T-helper 2 cell treated with Interferon-gamma antibody and Interleukin-4, amounts not matched to agents 5 μg/mL and 100 μg/mL, for 36 hours (primary cell): ENCODE measurements at places on chromosomes 3 and 15.

DNA sequence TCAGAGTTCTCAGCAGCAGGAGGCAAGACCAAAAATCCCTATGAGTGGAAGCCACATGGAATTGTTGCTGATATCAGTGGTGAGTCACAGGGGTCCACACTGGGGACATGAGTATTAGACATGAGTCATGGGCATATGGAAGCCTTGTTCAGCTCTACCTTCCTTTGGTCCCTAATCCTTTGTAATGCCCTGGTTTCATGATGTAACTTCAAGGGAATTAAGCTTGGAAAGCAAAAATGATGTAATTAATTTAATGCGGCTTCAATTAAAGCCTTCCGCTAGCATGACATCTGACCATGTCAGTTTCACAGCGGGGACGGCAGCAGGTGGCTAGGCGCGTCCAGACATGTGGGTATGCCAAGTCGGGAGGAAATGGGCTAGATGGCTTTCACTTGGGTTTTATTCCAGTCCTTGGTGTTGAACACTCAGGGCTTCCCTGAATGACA, 176.1 kb upstream of the RGMA start:
- DNase-seq: no peak

GRCh38 chr3:153339065-153339464, 177.0 kb downstream of the RAP2B start:
- DNase-seq: no peak

DNA sequence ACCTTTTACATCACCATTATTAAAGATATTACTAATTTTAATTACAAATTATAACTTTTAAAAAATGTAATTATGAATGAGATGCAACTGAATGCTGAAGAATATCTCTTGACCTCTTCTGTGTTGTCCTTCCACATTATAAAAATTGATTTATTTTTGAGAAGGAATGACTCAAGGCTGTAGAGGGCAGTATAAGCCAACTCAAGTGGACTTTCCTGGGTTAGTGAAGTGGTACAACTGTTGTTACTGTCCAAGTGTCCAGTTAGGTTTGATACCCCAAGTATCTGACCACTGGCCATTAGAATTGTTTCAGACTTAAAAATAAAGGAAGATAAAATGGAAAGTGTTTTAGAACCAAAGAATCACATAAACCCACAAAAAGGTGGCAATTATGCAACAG, 51.9 kb downstream of the BBX start:
- no peak for DNase-seq

GRCh38 chr3:87203809-87204208, 23.3 kb upstream of the CHMP2B start:
- DNase-seq: no peak

DNA sequence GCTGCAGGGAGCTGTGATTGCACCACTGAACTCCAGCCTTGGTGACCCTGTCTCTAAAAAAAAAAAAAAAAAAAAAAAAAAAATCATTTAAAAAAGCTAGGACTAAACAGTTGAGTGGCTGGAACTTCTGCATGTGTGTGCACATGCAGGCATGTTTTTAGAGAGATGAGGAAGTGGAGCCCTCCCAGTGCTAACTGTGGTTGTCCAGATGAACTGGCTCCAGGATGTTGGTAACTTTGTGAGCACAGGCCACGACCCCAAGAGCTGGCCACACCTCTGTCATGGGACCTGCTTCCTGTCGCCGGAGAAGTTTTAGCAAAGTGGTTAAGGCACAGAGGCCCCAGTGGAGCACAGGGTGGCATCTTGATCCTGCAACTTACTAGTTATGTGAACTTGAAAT, 27.0 kb downstream of the CHCHD6 start:
- no peak for DNase-seq

DNA sequence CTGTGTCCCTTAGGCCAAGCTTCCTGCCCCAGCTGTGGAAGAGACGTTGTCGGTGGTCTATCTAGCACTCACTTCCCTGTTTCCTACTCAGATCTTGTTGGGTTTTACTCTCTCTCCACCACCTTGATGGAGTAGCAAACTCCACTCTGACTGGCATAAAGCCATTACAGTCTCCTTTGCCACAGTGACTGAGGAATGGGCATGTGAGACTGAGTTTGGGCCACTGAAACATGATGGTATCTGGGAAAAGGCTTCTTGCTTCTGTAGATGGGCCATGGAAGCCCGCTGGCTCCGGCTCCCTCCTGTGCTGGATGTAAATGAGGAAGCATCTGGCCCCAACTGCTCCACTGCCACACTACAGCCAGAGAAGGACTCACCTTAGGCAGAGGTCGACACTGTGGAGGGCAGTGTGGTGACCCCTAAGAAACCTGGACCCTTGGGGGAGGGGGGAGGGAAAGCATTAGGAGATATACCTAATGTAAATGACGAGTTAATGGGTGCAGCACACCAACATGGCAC, 9.4 kb upstream of the CAMK1 start:
- no peak for DNase-seq

DNA sequence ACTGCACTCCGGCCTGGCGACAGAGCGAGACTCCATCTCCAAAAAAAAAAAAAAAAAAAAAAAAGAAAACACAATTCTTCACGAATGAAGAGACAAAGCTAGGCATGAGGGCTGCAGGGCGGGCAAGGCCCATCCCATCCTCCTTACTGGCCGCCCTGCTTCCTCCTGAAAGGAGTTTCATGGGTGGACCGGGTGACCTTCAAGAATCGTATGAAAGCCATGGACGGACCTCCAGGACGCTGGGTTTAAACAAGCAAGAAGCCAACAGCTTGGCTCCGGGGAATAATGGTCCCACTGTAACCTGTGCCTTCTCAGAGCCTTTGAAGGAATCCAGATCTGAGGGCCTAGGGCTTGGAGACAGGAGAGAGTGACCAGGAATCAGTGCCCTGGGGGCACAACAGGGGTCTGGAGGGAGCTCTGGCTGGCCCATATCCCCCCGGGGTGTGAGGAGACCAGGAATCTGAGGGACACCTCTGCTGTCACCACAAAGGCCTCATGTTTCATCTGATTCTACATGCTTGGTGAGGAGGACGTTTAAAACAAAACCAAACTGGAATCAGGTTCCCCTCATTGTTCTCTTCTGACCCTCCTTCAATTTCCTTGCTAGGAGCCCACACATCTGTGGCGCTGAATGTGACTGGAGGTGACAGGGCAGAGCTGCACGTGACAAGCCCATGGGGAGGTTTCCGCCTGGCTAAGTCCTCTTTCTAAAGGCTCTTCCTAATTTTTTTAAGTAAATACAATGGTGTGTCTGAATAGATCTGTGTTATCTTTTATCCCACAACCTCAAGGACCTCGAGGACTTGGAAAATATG, 46.1 kb downstream of the WHAMM start:
- DNase-seq: no peak

- no peak for DNase-seq
Measured at GRCh38 chr3:43113671-43114070, 7.8 kb upstream of the POMGNT2 start.

- no peak for DNase-seq
Measured at GRCh38 chr3:4222574-4223175, 80.5 kb upstream of the SETMAR start.

- no peak for DNase-seq
Measured at GRCh38 chr3:12959410-12959809, 113.8 kb downstream of the IQSEC1 start.

DNA sequence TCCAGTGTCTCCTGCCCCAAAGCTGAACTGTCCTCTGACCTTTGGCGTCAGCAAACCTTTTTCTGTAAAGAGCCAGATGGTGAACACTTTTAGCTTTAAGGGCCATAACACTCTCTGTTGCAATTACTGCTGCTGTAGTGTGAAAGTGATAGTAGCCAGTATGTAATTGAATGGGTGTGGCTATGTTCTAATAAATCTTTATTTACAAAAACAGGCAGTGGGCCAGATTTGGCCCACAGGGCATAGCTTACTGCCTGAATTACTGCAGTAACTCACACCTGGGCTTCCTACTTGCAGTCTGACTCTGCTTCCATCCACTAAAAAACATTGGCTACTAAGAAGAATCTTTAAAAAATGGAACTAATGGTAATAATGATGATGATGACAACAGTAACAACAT, 68.0 kb upstream of the SLC6A11 start:
- DNase-seq: no peak

DNA sequence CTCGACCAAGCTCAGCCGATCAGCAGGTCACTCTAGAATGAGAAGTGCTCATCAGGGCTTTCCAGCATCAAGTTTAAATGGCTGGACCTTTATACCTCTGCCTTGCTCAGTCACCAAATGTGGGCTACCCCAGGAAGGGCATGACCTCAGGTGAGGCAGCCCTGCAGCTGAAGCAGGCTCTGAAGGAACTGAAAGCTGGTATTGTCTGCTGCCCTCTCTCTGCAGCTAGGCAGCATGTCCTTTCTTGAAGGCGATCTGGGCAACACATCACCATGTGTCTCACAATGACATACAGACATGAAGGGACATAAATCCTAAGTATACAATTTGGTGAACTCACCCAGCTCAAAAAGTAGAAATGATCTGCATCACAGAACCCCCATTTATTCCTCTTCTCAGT, 38.7 kb upstream of the ARID3B start:
- DNase-seq: no peak

DNA sequence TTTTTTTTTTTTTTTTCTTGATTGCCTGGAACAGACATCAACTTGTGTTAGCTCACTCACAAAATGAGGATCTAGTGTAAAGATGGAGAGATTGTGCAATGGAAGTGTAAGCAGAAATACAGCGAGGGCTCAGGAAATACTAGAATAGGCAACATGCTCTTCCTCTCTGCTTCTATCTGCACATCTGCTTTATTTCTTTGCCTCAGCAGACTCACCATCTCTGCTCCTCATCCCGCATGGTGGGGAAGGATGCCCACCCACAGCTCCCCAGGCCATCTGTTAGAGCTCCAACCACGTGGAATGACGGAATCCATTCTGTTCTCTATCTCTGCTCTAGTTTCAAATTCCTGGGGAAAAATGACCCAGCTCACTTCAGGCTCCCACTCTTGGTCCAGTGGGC, 128.0 kb upstream of the ADAMTS9 start:
- no peak for DNase-seq

GRCh38 chr15:82851981-82852511, 42.6 kb downstream of the WHAMM start:
- DNase-seq: no peak

- no peak for DNase-seq
Measured at GRCh38 chr3:149958171-149958796, 12.4 kb downstream of the PFN2 start.

GRCh38 chr3:138082085-138082991, 33.1 kb downstream of the DZIP1L start:
- DNase-seq: peak; percentile 47

DNA sequence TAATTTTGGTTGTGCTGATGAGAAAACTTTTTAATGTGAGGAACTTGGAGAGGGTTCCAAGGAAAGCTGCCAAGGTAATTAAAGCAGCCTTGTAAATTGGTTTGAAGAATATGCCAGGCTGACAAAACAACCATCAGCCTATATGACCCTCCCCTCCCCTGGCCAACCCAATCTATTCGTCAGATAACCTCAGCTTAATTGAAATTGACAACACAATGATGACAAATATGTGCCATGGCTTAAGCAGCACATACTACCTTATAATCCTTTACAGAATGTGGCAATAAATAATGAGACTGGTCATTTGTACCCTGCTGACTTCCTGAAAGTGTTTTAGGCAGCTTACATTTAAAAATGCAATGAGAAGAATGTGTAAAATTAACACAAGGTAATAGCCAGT, 118.2 kb downstream of the EFHB start:
- DNase-seq: no peak

DNA sequence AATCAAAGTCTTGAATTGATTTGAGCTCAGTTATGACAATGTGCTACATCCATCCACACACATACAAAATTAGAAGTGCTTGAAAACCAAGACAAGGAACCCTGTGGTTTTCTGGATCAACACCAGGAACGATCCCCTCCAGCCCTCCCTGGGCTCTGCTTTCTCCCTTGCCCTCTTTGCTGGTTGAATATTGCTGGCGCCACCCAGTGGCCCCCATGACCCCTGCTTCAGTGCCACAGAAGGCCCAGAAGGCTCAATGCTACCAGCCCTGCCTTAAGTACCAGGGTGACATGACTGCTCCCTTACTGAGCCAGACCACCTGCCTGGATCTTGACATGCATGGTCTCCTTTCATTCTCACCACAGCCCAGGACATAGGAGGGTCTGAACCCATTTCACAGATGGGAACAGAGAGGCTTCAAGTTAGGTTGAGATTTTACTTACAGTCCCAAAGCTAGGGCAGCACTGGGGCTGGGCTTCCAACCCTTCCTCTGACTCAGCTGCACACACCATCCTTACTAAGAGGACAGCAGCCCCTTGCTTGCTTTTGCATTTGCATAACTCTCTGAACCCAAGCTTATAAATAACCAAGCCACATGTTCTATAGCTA, 15.0 kb downstream of the IL12A start:
- peak; percentile 30 for DNase-seq

- DNase-seq: no peak
Measured at GRCh38 chr3:119626196-119626595, 28.5 kb downstream of the PLA1A start.

DNA sequence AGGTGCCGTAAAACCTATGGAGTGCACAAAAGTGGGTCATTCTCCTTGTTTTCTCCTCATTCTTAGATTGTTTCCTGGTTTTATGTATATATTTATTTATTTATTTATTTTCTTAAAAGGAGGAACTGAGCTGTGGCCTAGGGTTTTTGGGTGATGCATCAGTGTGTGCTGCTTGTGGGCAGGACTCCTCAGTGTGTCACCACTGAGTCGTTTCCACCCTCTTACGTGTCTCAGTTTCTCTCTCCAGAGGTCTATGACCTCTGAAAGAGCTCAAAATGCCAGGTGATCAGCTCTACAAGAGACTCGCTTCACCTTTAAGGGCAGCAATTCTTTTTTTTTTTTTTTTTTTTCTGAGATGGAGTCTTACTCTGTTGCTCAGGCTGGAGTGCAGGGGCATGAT, 72.9 kb downstream of the CD200 start:
- DNase-seq: peak; percentile 36

DNA sequence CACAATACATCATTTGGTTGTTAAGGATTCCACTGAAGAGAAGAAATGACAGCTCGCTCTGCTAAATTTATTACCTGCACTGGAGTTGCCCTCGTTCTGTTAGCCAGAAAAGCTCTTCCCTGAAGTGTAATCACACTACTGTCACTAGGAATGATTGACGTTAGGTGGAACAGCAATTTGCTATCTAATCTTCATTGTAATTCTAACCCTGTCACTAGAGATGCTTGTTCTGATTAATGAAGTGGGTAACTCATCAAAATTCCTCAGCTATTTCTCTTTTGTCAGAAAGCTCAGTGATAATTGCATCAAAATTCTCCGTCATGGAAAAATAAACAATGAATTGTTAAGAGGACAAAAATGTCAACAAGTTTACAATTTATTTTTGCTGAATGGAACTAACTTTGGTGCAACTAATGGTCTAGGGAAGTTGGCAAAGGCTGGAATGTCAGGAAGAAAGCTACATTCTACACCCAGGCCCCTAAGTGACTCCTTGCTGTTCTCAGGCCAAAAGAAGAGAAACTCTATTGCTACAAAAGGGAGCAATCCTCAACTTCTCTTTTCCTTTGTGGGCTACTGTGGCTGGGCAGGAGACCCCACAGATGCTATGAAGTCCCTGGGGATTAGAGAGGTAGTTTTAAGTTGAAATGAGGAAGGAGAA, 34.1 kb downstream of the CCDC191 start:
- no peak for DNase-seq

GRCh38 chr15:99953886-99954285, 220.6 kb upstream of the LYSMD4 start:
- DNase-seq: no peak

GRCh38 chr3:194405766-194406165, 6.7 kb upstream of the GP5 start:
- no peak for DNase-seq
